ENCODE measurements at places on chromosomes 13 and 19.
A peak's percentile ranks its signal among the peaks of the same experiment; 100 is the strongest.

- no peak for DNase-seq
Measured at GRCh38 chr13:83515268-83516015, 366.8 kb downstream of the SLITRK1 start.

DNA sequence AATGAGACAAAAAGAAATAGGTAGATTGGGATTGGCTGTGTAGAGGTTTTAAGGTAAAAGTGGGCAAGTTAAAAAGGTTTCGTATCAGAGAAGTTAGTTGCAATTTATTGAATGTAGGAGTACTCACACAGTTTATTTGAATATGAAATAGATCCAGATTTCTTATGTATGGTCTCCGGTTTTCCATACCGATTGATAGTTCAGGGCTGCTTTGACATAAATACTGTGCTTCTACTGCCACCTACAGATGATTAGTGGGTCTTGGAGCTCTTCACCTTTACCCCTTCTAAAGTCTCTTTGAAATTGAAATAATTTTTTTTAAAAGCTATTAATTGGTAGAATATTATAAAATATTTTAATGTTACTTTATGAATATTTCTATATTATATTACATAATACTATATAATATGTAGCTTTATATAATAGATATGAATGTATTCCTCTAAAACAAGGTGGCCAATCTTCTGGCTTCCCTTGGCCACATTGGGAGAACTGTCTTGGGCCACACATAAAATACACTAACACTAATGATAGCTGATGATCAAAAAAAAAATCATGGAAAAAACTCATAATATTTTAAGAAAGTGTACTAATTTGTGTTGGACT lies 7.7 kb upstream of the GPR18 start:
- DNase-seq = peak; percentile 84

GRCh38 chr19:41804336-41804735 lies 7.9 kb downstream of the CEACAM3 start:
- DNase-seq = no peak

GRCh38 chr19:888581-889385 lies 4.2 kb downstream of the MED16 start:
- DNase-seq = no peak

DNA sequence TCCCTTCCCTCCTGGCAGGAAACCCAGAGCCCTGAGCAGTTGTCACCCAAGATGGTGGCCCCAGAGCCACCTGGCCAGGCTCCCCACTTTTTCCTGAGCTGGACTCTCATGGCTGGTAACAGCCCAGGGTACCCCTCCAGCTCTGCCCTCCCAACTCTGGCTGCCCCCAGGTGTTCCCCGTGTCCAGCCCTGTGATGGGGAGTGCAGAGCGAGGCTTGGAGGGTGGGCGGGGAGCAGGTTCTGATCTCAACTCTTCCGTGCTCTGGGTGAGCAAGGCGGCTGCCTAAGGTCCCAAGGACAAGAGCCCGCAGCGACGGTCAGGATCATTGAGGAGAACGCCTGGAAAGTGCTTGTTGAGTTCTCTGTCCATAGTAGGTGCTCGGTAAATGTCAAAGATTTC lies 54.7 kb upstream of the GAS6 start:
- no peak for DNase-seq

- no peak for DNase-seq
Measured at GRCh38 chr13:71801165-71801760, 65.7 kb downstream of the DACH1 start.

GRCh38 chr19:34230820-34231219 lies 23.5 kb upstream of the GARRE1 start:
- DNase-seq = no peak

DNA sequence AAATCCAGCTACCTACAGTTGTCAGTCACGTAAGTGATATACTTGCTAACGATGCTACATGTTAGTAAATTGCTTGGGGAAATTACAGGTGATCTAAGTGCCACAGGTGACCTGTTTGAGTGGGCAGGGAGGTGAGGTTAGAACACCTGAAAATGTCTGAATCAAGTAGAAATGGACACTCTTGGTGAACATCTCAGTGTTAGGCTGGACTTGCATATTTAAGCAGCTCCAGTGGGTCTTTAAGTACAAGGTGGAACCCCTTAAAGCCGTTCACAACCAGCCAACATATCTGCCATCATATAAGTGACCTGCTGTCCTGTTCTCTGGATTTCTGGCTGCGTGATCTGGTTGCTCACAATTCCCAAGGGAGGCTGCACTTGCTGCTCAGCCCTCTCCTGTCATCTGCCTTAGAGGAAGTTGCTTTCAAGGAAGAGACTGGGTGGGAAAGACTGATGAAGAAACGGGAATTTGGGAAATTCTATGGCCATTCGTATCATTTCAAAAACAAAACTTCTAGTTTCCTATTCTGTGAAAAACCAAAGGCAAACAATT lies 244.0 kb downstream of the DCLK1 start:
- DNase-seq = no peak

- DNase-seq = no peak
Measured at GRCh38 chr19:16446724-16447368, 24.9 kb downstream of the EPS15L1 start.

DNA sequence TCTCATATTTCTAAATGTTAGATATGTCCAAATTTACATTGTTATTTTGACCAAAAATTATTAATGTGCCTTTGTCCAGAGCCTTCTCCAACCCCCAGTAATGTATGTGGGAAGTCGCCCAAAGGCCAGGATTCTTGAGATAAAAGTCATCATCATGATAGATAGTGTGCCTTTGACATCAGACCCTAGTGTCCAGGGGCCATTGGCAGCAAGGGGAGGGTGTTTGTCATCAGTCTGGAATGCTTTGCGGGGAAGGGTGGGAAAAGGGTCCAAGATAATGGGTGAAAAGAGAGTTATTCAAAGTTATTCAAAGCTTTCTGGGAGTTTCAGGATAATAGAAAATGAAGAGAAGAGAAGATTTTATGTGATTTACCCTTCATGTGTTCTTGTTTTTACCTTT lies 909.5 kb upstream of the GPC6 start:
- no peak for DNase-seq

GRCh38 chr19:41302624-41303351 lies 7.2 kb upstream of the CCDC97 start:
- DNase-seq = no peak

DNA sequence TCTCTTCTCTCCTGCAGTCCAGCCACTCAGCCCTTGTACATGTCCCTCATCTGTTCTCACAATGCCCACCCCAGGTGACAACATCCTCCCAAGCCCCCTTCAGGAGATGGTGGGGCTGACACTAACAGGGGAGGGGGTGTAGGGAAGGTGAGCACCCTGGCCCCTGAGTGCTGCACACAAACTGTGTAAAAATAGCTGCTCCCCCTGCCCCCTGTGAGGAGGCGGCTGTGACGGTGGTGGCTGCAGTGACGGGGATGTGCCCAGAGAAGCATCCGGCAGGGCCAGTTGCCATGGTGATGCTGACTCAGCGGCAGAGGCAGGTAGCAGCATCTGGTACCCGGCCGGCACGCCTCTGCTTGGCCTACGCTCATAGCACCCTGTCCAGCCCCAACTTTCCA lies 13.0 kb upstream of the JUND start:
- DNase-seq = peak; percentile 27

DNA sequence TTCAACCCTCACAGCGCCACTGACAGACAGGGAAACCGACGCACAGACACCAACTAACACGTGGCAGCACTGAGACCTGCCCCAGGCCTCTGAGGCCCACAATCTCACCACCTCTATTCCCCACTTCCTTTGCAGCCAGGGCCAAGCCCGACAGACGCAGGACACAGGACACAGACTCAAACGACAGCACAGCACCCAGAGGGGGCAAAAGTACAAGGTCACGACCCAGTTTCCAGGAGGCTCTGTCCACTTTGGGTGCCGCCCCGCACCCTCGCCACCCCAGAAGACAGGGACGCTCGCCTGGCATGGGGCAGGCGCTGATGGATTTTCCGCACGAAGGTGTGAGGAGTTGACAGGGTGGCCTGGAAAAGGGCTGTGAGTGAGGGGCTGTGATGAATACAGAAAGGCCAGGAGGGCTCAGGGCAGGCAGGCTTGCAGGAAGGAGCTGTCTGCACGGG lies 48.8 kb downstream of the MLLT1 start:
- DNase-seq = no peak

DNA sequence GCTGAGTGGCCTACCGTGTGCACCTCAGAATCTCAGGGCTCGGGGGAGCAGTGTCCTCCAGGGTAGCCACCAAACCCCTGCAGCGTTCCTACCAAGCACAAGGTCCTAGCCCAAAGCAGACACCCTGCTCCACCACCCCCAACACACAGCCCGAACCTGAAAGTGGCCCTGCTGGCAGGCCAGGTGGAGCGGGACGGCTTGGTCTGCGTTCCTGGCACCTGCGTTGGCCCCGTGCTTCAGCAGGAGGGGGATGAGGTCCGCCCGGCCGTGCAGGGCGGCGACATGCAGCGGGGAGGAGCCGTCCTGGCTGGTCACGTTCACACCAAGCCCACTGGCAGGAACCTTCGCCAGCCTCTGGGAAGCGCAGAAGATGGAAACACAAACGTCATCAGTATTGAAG lies 26.5 kb downstream of the PDCD5 start:
- DNase-seq = no peak

GRCh38 chr13:25179832-25180774 lies 8.0 kb upstream of the AMER2 start:
- DNase-seq = no peak

DNA sequence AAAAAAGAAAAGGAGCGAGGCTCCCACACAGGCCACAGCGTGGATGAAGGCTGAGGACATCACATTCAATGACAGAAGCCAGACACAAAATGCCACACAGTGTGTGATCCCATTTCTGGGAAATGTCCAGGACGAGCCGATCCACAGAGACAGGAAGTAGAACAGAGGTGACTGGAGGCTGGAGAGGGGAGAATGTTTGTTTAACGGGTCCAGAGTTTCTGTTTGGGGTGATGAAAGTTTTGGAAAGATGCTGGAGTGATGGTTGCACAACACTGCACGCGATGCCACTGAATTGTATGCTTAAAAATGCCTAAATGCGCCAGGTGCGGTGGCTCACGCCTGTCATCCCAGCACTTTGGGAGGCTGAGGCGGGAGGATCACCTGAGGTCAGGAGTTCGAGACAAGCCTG lies 650 bp upstream of the FUT5 start:
- no peak for DNase-seq

- no peak for DNase-seq
Measured at GRCh38 chr19:40716031-40716481, 630 bp downstream of the COQ8B start.

GRCh38 chr13:23580684-23581060 lies 10.5 kb downstream of the TNFRSF19 start:
- no peak for DNase-seq

Data from DMS79 treated with DMSO at 0.1 percent for 48 hours (cell line).